Omental fat pad (tissue), 4 donors: ENCODE measurements at places on chromosomes 16 and 17.

GRCh38 chr16:27739606-27740357 lies 189.8 kb downstream of the KATNIP start:
- DNase-seq = no peak

DNA sequence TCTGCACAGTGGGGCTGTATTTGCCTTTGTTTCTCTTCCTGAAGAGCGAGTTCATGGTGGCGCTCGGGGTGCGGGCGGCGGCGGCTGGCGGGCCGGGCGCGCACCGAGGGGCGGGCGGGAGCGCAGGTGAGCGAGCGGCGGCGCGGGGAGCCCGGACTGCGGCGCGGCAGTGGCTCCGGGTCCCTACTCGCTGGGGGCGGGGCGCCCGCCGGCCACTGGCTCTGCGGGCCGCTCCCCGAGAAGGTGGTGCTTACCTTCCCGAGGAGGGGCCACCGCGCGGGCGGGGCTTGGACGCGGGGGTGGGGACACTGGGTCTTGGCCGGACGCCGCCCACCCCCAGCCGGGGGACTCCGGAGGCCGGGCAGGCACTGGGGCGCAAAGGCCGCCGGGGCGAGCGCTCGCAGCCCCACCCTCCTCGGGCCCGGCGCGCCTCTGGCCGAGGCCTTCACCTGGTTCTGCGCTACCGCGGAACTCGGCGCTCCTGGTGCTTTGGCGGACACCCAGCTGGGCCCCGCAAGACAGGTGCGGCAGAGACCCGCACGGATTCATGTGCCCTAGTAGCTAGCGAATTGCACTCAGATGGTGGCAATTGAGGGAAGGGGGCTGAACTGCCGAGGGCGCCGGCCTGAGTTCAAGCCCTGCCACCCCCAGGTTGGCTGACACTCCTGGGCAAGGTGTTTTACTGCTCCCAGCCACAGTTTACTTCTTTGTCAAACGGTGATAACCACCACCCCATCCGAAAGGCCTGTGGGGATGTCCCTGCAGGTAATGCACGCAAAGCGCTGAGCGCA lies at the start of gene PPL:
PPL (minus strand) TSS at position 158 of the 791 bp plus-strand sequence; CDS start at position 55, 103 bp downstream.
- DNase-seq = no peak

DNA sequence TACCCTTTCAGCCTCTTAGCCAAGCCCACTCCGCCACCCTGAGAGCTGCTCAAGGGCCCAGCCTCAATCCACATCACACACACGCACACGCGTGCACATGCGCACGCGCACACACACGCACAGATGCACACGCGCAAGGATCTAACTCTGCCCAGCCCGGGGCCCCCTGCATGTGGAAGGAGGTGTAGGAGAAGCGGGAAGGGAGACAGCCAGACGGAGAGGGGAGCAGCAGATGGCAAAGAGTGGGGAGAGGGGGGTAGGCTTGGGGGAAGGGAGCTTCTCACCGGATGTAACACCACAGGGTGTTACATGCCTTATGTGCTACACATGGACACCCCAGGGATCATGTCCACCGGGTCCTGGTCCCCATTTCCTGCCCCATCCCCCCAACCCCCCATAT lies 15.3 kb downstream of the DLG4 start:
- no peak for DNase-seq

DNA sequence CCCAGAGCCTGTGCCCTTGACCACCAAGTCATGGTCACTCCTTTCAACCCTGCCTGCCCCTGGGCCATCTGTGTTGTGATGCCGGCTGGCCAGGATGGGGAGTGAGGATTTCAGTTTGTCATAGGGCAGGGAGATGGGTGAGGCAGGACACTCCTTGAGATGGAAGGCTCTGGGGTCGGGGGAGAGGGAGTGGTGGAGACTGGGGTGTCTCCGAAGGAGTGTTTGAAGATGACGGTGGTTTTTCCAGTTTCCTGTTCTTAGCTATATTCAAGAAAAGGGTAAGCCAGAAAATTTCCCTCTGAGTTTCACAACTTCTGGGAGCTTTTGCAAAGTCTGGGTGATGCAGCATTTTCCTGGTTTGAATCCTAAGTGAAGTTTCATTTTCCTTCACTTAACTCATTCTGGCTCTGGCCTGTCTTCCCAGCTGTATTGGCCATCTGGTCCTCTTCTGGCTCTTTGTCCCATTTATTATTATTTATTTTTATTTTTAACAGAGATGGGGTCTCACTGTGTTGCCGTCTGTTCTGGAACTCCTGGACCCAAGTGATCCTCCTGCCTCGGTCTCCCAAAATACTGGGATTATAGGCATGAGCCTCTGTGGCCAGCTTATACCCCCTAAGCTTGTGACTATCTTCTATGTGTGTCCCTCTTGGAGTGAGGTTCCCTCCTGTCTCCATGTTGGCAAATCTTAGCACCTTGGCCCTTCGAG lies 27.7 kb downstream of the ABCC1 start:
- DNase-seq = no peak

DNA sequence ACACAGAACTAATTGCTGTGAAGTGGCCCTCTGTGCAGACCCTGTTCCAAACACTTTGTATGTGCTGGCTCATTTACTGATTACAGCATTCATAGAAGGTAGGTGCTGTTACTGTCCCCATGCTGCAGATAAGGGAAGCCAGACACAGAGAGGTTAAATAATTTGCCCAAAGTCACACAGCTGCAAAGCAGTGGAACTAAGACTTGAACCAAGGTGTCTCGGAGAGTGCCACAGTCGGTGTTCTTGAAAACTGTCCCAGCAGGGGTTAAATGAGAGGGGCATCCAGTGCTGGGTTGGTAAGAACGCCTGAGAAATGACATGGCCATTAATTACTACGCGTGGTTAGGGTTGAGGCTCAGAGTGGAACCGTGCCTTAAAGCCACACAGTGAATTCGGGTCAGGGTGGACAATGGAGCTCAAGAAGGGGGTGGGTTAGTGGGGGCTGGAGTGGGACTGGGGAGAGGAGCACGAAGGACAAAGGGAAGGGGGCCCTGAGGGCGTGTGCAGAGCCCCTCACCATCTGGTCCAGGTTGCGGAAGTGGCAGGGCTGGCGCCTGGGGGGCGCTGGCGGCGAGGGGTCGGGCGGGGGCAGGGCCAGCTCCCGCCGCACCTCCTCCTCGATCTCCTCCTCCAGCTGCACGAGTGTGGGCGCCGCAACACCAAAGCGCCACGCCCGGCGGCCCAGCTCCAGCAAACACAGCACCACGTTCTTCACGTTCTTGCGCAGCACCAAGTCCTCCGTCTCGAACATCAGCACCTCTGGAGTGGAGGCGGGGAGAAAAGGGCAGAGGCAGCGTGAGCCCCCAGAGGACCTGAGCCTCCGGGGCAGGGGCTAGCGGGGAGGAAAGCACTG lies 3.3 kb downstream of the GAS2L2 start:
- DNase-seq = no peak

- DNase-seq = no peak
These were observed 38.4 kb downstream of the PTRH2 start for GRCh38 chr17:59668816-59669215.

GRCh38 chr16:70407811-70408274 lies 31.1 kb downstream of the ST3GAL2 start:
- no peak for DNase-seq

GRCh38 chr16:83970430-83970815 lies 2.4 kb downstream of the NECAB2 start:
- no peak for DNase-seq

GRCh38 chr17:61809816-61810392 lies 53.4 kb downstream of the BRIP1 start:
- no peak for DNase-seq

DNA sequence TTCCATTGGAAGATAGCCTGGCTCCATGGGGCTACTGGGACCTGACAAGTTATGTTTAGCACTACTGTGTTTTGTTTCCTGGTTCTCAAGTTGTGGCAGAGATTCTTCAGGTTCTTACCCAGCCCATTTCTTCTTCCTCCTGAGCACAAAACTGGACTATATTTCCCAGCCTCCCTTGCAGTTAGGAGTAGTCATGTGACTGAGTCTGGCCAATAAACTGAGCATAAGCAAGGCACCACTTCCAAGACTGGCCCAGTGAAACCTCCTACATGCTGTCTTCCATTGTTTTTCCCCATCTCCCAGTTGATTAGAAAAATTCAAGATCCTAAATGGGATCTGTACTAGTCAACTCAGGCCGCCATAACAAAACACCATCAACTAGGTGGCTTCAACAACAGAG lies 28.2 kb upstream of the RBBP6 start:
- no peak for DNase-seq

DNA sequence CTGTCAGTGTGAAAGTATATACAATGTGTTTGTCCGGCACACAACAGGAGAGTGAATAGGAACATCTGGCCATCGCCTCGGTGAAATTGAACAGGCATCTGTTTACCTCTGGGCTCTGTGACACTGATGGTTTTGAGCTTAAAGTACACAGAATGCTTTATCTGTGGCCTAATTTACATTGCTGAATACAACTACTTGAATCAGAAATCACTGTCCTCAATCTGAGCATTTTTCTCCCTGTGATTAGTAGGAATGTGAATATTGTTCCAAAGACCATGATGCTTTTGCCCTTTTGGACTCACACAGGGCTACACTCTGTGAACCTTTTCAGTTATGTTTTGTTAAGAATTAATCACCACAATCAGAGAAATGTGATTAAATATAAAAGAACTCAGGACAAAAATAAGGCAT lies 323.0 kb upstream of the TBX2 start:
- no peak for DNase-seq

- DNase-seq = no peak
These were observed 16.7 kb upstream of the SLFN11 start for GRCh38 chr17:35390156-35390555.

- no peak for DNase-seq
These were observed 36.4 kb upstream of the ARHGAP17 start for GRCh38 chr16:25051406-25052150.

DNA sequence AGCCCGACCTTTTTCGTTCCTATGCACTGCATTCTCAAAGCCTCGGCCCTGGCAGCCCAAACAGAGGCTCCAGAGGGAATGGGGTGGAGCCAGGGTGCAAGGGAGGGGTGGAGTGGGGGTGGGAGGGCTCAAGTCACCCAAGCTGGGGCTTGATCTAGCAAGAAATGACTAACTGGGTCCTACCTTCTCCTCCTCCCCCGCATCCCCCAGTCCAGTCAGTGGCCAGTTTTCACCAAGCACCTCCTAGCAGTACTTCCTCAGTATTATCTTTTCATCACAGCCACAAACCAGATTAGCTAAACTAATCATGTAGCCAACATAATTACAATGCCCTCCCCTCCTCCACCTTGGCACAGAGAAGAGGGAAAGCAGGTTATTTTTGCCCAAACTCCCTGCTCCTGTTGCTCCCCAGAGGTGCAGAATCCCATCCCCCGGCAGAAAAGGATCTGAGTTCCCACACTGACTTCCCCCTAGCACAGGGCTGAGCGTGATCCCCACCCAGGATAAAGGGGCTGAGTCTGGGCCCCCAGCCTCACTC lies 2.2 kb downstream of the JUP start:
- DNase-seq = no peak

DNA sequence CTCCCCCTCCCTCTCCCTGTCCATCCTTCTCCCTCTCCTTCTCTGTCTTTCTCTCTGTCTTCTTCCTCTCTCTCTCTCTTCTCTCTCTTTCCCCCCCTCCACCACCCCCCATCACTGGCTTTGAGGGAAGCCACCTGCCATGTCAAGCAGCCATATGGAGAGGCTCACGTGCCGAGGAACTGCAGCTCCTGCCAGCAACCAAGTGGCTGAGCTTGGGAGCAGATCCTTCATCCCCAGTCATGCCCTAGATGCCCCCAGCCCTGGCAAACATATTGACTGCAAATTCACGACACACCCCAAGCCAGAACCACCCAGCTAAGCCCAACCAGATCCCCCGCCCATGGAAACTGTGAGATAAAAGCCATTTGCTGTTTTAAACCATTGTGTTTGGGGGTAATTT lies 40.9 kb upstream of the RBFOX3 start:
- DNase-seq = no peak

DNA sequence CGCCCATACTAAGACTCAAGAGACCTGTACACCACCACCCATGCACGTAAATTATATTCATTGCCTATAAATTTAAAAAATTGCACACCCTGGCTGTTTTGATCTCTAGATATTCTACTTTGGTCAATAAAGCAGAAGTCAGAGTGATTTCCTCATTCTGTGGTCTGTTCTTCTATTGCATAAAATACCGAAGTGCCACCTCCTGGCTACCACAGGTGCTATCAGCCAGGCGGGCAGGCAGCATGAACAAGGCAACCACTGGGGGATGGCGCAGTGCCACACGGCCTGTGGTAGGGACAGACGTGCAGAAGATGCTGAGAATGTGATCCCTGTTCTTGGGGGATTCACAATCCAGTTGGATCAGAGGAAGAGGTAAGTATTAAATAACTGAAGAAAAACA lies 122.3 kb downstream of the CDK5R1 start:
- no peak for DNase-seq

- no peak for DNase-seq
These were observed 305.4 kb downstream of the CEP112 start for GRCh38 chr17:65886315-65887245.

- DNase-seq = no peak
These were observed 389.6 kb downstream of the WWOX start for GRCh38 chr16:78489072-78489471.

GRCh38 chr17:75090871-75091854 lies 3.4 kb downstream of the SLC16A5 start:
- no peak for DNase-seq

DNA sequence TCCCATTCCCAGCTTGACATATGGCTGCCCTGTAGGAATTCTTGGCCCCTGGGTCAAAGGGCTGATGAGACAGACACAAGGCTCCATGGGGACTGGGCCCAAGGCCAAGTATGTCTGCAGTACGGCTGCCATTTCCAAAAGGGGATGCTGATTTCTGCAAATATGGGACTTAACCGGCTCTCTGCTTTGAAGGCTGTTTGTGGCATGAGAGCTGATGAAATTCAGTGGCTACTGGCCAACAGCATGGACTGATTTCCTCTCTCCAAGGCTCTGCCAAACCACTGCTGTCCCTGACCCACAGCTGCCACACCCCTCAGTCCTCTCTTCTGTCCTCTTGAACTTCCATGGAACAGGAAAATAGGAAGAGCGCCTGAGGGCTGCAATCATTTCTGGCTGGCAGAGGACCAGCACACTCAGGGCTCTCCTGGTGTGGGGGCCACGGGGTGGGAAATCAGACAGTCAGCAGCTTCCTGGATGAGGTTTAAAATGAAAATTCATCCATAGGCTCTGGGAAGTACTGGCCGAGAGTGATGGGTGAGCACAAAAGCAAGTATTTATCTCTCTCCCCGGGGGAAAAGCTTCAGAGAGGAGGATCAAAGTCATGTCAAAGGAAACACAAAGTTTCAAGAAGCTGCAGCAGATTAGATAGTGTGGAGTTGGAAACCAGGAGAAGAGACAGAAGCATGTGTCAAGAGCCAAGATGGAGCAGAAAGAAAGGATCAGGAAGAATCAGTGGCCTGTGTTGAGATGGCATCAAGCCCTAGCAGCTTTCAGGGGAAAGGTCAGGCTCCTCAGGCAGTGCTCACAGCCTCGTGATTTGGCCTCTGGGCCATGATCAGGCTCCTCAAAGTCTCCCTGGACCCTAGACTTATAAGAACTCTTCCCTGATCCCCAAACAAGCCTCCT lies 64.1 kb upstream of the SREBF1 start:
- DNase-seq = no peak

DNA sequence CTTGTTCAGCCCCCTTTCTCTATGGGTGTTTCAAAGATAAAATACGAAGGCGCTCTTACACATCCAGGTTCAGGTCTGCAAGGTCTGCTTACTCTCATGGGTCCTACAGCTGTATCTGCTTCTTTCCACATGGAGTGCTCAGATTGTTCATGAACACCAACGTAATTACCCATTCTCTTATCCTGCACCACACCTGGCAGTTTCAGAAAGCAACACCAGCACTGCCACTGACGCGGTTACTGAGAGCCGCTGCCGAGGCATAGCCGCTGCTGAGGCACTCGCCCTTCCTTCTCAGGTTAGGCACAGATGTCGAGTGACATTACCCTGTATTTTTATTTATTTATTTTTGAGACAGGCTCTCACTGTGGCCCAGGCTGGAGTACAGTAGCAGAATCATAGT lies 147.1 kb downstream of the RPTOR start:
- DNase-seq = no peak
